ENCODE measurements at places on chromosomes 13 and 19.
A peak's percentile ranks its signal among the peaks of the same experiment; 100 is the strongest.

GRCh38 chr19:6035026-6035425 is 57.1 kb upstream of the RANBP3 start:
- DNase-seq, result no peak

GRCh38 chr13:33152389-33152788 is 133.2 kb downstream of the STARD13 start:
- DNase-seq, result no peak

DNA sequence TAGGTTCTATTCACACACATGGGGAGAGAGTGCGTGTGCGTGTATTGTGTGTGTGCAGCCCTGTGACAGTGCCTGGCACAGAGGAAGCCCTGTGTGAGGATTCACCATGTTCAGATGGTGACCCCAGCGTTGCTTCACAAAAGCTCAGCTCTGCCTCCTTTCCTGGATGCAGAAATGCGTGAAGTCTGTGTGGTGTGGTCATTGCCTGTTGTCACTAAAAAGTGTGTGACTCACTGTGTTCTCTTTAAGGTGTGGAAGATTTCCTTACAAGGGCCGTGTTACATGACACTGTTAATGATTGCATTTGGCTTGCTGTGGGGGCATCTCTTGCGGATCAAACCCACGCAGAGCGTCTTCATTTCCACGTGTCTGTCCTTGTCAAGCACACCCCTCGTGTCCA is 19.5 kb upstream of the DCUN1D2 start:
- DNase-seq, result no peak

GRCh38 chr19:50461066-50461875 is 15.0 kb upstream of the EMC10 start:
- DNase-seq, result no peak

DNA sequence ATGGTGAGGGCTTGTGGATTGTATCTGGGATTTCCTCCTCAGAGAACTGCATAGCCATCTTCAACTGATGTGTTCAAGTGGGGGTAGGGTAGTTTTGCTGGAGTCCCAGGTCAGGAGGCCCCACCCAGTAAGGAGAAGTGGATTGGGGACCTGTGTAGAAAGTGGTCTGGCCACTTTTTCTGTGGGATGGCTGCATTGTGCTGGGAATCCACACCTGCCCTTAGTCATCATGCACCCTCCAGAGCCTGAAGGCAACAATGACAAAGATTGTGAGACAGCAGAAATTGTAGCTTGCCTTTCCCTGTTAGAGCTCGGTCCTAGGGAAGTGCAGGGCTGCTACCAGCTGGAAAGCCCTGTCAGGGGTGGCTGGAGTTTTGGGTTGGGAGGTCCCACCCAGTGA is 255.4 kb downstream of the NDFIP2 start:
- DNase-seq, result no peak

DNA sequence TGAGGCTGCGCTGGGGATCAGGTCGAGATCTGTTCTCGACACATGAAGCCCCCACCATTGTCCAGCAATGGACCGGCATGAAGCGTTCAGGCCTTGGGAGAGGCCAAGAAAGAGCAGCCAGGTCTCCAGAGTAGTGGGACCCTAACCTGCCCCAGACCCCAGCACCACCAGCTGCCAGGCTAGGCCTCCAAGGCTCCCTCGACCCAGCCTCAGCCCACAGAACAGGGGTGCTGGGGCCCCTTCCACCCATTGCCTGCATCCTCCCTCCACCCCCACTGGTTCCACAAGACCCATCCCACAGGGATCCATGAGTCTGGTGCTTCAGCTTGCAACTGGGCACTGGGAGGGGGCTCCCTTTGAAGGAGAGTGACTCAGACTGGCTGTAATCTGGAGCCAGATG is 120.3 kb downstream of the TUBA3C start:
- DNase-seq, result no peak

DNA sequence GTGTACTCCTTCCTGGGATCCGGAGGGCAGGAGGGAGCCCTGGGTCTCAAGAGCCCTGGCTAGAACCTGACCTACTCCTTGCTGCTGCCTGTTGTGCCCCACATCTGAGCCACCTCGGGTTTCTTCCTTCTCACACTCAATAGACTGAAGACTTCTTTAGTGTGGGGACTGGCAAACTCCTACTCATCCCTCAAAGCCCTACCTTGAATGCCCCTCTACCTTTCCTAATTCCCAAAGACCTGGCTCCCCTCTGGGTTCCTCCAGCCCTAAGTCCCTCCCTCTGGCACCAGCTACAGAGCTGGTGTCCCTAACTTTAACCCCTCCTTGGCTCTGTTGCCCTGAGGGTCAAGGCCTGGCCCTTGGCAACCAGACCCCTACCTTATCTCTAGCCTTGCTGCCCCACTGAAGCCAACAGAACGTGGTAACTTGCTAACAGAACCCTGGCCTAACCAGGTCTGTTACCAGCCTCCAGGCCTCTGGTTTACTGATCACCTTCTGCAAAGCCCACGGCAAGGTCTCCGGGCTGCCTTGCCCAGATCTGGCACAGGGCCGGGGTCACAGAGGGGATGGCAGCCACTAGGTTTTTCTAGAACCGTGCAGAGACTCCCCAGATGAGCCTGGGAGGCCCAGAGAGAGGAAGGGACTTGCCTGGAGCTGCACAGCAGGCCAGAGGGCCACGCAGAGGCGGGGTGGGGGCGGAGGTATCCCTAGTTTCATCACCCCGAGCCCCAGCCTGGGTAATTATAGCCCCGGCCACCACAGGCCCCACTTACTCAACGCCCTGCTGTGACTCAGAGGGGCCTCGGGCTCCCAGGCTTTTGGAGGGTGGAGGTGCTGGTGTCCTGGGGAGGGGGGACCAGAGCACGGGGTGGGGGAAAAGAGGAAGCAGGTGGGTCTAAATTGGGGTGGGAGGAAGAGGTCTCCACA is 15.3 kb downstream of the ZBTB7A start:
- DNase-seq, result no peak

GRCh38 chr13:98301721-98302120 is 124.7 kb upstream of the RNF113B start:
- DNase-seq, result no peak

GRCh38 chr19:12880551-12881171 is 588 bp downstream of the DNASE2 start:
- no peak for DNase-seq

- no peak for DNase-seq
Measured at GRCh38 chr19:18597809-18598660, 8.6 kb downstream of the CRLF1 start.

- DNase-seq, result no peak
Measured at GRCh38 chr13:75426421-75426820, 55.5 kb downstream of the TBC1D4 start.

- DNase-seq, result no peak
Measured at GRCh38 chr13:103288114-103288513, 221.9 kb upstream of the SLC10A2 start.

- no peak for DNase-seq
Measured at GRCh38 chr19:58417071-58417470, 8.6 kb downstream of the ZNF584 start.

GRCh38 chr19:21109116-21109515 is 27.1 kb downstream of the ZNF714 start:
- DNase-seq, result no peak

GRCh38 chr13:97148894-97149293 is 73.2 kb upstream of the MBNL2 start:
- no peak for DNase-seq

- no peak for DNase-seq
Measured at GRCh38 chr13:27138457-27139093, 33.0 kb downstream of the USP12 start.

GRCh38 chr19:32877323-32877912 is 7.9 kb upstream of the SLC7A9 start:
- DNase-seq, result no peak

DNA sequence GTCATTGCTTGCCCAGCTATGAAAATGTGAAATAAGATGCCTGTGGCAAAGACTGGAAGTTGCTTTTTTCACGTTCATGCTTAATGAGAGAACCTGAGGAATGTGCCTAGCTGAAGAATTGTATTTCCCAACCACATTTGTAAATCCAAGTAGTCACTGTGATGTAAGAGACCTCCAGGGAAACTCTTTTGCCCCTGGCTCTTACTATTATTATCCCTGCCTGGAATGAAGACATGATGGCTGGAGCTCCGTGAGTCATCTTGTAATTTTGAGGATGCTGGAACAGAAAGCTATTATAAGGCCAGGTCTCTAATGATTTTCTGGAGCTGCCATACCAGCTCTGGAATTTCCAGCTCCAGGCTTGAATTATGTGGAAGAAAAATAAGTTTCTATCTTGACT is 894.3 kb downstream of the DIAPH3 start:
- DNase-seq, result no peak

GRCh38 chr19:16571822-16572331 is 338 bp downstream of the SLC35E1 start:
- peak; percentile 51 for DNase-seq

DNA sequence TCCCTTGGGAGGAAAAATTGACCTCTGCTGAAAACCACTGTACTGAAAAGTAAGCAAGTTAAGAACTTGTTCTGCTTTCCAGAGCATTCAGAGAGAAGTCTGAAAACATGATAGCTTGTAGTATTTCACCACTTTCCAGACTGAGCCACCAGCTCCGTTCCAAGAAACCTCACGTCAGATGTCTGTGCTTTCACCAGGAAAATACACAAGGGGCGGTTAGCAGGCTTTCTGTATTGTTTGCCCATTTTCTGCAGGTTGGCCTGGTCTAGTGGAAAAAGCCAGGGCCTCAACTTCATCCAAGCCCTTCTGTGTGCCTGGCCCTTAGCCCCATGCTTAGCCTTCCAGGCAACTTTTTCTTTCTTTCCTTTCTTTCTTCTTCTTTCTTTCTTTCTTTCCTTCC is 36.4 kb downstream of the RXFP2 start:
- no peak for DNase-seq

DNA sequence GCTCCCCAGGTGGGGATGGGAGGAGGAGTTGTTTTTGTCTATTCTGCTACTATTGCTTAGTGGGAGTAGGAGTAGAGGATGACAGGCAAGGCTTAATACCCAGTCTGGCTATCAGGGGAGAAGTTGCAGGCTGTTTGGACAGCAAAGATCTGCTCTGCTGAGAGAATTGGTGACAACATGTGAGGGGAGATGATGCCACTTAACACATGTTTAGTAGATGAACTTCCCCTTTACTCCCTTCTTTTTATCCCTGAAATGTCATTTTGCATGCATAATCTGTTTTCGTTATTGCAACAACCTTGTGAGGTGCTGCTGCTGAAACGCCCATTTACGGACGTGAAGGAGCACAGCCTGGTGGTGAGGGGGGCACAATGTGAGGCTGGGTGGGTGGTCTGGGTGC is 3.0 kb upstream of the CYP4F12 start:
- DNase-seq, result no peak

- DNase-seq, result no peak
Measured at GRCh38 chr19:39407410-39407659, 688 bp downstream of the ZFP36 start.

DNA sequence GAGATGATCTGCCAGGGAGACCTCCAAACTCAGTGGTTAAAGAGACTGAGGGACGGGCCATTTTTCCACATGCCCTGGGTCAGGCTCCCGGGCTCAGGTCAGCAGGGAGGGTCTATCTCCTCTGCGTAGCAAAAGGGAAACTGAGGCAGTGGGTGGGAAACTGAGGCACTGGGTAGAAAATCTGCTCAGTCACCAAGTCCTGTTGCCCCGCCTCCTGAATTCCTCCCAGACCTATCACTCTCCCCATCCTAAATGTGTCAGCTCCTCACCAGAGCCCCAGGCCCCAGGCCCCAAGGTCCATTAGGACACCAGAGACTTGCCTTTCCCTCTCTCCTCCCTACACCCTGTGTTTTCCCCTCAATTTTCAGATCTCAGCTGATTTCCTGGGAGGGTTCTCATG is 2.4 kb downstream of the CD320 start:
- DNase-seq, result peak; percentile 48

- DNase-seq, result no peak
Measured at GRCh38 chr13:45545686-45546409, 69.7 kb downstream of the ERICH6B start.

DNA sequence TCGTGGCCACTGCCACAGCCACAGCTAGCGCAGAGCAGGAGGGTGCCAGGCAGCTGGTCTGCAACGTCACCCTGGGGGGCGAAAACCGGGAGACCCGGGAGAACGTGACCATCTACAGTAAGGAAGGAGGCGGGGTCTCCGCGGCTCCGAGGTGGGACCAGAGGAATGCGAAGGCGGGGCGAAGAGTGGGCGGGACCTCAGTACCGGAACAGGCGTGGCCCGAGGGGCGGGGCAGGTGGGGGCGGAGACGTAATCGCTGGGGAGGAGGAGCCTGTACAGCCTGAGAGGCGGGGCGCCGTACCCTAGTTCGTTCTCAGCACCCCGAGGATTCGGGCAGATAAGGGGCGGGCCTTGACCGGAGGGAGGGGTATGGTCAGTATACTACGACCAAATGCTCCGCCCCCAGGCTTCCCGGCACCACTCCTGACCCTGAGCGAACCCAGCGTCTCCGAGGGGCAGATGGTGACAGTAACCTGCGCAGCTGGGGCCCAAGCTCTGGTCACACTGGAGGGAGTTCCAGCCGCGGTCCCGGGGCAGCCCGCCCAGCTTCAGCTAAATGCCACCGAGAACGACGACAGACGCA is 2.5 kb downstream of the ICAM5 start:
- DNase-seq, result no peak

DNA sequence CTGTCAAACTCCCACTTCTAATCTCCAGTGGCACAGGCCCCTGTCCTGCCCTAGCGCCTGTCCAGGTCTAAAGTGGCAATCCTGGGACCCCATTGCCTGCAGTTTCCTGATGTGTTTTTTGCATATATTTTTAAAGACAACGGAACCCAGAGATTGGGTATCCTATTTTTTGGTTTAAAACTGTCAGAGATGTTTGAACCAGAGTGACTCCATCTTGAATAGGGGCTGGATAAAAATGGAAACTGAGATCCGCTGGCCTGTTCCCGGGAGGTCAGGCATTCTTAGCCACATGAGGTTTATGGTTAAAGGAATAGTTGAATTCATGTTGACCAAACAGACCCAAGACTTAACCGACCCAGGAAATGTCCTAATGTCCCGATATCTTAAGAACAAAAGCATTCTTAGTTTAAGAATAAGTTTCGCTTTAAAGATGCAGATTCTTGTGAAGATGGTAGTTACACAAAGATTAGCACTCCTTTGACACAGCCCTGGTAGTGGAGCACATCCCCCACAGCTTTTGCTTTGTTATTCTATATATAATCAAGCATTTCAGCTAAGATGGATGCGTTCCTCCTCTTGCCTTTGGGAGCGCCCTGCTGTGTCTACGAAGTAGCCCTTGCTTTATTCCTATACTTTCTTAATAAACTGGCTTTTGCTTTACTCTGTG is 332.1 kb downstream of the UQCRFS1 start:
- DNase-seq, result no peak

DNA sequence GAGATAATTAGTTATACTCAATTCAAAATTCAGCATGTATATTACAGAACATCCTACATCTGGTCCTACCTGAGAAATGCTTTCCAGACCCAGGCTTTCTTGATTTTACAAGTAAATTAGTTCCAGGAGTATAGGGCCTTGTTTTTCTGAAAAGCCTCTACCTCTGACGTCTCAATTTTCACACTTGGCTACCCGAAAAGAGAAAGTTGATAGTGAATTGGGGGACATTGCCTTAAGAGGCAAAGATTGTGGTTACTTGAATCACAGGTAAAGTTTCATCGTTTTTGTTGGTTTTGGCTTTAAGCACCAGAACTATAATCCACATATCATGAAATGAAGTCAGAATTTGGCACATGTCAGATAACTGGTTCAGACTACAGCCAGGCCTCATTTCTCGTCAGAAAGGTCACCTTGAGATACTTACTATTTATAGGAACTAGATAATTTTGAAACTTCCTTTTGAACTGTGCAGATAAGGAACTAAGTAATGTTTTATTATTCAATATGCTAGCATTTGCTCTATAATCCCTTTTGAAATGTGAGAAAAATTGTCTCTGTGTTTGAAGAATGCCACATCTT is 30.8 kb downstream of the FAM124A start:
- DNase-seq, result no peak
